Pancreas (tissue), 10 donors: ENCODE measurements at places on chromosomes 5 and 9. TPM values are rescaled to one million over a fixed set of nuclear protein-coding genes. Genes with fewer than 3 reads are reported as not detected.

The SERINC5 gene
- 15.8 TPM for total RNA-seq

GRCh38 chr5:38782180-38782835 is 63.5 kb upstream of the OSMR start:
- DNase-seq = no peak

DNA sequence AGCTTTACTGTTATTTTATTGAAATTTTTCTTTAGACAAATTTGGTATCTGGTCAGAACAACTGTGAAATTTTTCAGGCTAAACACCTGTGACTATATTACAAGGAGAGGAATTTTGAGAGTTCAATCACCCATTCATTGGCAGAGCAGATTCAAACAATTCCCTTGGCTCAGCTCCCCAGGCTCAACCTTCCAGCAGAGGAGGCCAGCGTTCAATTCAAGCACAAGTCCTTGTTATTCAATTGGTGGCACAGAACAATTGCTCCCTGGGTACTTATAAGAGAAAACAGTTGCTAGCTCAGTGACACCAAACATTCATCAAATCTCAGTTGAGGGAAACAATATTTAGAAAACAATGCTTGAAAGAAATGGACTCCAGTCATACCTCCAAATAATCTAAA is 83.3 kb downstream of the SUSD1 start:
- DNase-seq = peak; percentile 17

The KIAA0825 gene
- total RNA-seq = 2.3 TPM

DNA sequence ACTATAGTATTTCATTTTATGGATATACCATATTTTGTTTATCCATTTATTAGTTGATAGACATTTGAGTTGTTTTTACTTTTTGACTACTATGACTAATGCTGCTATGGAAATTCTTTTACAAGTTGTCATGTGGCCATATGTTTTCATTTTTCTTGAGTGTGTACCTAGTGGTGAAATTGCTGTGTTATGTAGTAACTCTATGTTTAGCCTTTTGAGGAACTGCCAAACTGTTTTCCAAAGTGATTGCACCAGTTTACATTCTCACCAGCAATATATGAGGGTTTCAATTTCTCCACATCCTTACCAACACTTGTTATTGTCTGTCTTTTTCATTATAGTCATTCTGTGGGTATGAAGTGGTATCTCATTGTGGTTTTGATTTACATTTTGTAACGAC is 75.4 kb downstream of the GRIA1 start:
- no peak for DNase-seq

The PTGES gene
- 2.2 TPM for total RNA-seq
